NCI-H774 (cell line): ENCODE measurements at places on chromosomes 3 and 15.

DNA sequence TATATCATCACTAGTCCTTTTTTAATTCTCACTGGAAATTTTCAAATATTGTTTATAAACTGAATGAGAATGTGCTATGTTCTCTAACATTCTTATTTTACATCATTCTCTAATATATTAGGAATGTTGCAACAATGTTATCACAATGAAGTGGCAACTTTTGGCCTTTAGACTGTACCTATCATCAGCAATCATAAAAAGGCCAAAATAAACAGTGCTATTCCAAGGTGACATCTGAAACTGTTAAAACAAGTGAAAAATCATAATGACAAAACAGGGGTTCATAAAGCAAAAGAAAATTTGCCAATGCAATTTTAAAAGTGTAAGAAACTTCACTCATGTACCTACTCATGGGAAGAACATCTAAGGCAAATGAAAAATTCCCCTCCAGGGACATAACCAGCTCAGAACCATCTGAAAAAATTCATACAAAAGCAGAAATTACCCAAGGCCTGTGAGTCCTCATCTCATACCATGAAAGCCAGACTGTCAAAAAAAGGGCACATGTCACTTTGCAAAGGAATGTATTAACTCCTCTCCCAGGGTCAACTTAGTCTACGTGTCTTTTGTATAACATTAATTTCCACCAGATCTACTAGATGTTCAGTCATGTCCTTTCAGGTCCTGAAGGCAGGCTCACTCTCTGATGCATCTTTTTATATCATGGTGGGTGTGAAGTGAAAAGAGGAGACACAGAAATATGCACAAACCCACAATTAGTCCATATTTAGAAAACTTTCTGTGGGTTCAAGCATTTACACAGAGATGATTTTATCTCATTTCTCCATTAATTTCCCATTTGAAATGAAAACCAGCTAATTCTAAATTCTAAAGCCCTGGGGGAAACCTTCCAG, 211.9 kb downstream of the CBLB start:
- no peak for DNase-seq

DNA sequence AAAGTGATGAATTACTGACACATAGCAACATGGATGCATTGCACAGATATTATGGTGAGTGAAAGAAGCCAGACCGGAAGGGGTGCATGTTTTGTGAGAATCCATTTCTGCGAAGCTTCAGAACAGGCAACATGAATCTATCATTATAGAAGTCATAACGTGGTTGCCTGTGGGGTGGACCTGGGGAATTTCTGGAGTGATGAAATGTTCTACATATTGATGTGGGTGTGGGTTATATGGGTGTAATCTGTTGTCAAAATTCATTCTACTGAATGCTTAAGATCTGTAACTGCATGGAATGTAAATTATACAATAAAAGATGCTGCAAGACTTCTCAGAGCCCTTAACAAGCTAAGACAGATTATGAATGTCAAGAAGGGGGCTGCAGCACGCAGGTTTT, 25.2 kb upstream of the TSPAN3 start:
- no peak for DNase-seq

- DNase-seq: no peak
Observed at GRCh38 chr3:165133188-165133899, 55.0 kb upstream of the SI start.

DNA sequence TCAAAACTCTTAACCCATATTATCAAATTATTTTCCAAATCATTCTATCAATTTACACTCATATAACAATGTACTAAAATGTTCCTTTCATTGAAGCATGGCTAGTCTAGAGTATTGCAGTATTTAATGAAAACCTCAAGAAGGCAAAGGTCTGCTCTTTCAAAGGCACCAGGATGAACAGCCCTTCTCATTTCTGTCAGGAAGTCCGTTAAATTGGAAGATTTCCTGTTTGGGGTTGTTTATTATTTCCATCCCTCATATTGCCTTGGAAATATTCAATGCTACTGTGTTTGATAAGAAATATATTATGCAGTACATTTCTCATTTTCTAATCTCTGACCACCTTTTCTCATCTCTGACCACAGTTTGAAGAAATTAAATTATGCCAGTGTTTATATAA, 25.1 kb downstream of the ACKR4 start:
- DNase-seq: no peak

- no peak for DNase-seq
Observed at GRCh38 chr3:187810021-187810446, 64.8 kb upstream of the BCL6 start.

GRCh38 chr15:49492151-49492550, 69.1 kb downstream of the FGF7 start:
- DNase-seq: no peak

GRCh38 chr3:146262371-146263110, 11.6 kb upstream of the PLSCR4 start:
- no peak for DNase-seq
